ENCODE measurements at places on chromosomes 13 and 19. TPM values are rescaled to one million over a fixed set of nuclear protein-coding genes. Genes with fewer than 3 reads are reported as not detected.

Gene MBD3L2
- total RNA-seq, result not detected

Gene GARIN5A
- total RNA-seq, result 0.52 TPM

Gene ZNF665
- 2.9 TPM for total RNA-seq

Gene TGFBR3L
- total RNA-seq, result 8.3 TPM

Gene SHISA7
- total RNA-seq, result under 0.01 TPM

- H3K27ac ChIP-seq, result peak overlapping the region; percentile 85
- H3K36me3 ChIP-seq, result peaks cover 5% of the 10 kb centered on the region
- H3K4me1 ChIP-seq, result peaks cover 96% of the 10 kb centered on the region
- no peak for DNase-seq
- peaks cover 8% of the 10 kb centered on the region for H3K27me3 ChIP-seq
- peak overlapping the region; percentile 59 for H3K4me3 ChIP-seq
These were observed 5.0 kb downstream of the LYL1 start for GRCh38 chr19:13097463-13098258.

- peaks cover 79% of the 10 kb centered on the region for H3K4me1 ChIP-seq
- peak overlapping the region; percentile 86 for H3K27ac ChIP-seq
- DNase-seq, result no peak
- no peaks in the 10 kb centered on the region for H3K27me3 ChIP-seq
- H3K36me3 ChIP-seq, result peaks cover 17% of the 10 kb centered on the region
These were observed 6.3 kb downstream of the SH3GL1 start for GRCh38 chr19:4393947-4394590.

All from esophagus muscularis mucosa (tissue), 4 donors.